ENCODE measurements at places on chromosomes 3 and 15.

DNA sequence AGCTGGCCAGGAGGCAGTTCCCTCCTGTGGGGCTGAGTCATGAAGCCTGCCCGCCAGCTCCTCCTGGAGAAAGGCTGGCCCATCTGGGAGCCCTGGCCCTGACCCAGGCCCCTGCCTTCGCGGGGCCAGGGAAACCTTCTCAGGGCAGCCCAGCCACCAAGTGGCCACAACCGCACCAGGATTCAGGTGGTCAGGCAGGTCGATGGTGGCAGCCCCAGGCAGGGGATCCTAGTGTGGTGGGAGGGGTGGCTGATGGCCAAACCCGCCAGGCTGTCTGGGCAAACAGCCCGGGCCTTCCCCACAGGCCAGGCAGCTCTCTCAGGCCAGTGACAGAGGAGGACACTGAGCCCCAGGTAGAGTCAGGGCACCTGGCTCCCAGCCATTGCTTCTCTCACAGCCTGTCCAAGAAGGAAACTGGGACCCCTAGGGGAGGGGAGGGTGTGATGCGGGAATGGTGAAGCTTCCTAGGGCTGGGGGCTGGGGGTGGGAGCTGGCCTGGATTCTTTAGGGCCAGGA is 1.2 kb downstream of the TWF2 start:
- DNase-seq, result peak; percentile 79

- no peak for DNase-seq
These were observed 271.9 kb upstream of the GADL1 start for GRCh38 chr3:31166249-31166885.

DNA sequence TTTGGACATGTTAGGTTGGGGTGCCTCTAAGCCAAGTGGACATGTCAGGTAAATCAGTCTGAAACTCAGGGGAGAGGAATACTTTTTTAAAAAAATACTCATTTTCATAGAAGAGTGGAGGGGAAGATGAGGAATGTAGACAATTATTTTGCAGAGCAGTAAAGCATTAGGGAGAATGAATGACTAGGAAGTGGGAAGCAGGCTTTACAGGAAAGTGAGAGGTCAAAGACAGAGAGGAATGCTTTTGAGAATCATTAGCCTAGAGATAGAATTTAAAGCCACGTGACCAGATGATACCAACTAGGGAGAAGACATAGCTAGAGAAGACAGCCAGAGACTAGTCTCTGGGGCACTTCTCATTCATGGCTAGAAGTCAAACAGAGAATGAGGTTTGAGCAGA is 91.0 kb downstream of the RAD18 start:
- DNase-seq, result no peak

DNA sequence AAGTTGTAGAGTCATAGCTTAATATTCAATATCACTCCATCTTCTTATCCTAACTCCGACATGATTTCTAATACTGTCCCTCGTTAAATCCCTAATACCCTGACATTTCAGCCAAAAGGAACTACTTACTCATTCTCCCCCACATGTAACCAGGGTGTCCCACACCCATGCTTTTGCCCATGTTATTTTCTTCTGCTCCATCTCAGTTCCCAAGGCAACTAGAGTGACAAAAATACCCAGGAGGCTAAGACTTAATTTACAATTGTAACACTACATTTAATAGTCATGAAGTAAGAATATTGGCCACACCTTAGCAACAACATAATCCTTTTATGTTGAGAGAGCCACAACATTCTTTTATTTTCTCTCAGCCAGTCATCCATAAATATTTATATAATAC is 248.5 kb upstream of the TGFBR2 start:
- DNase-seq, result no peak

DNA sequence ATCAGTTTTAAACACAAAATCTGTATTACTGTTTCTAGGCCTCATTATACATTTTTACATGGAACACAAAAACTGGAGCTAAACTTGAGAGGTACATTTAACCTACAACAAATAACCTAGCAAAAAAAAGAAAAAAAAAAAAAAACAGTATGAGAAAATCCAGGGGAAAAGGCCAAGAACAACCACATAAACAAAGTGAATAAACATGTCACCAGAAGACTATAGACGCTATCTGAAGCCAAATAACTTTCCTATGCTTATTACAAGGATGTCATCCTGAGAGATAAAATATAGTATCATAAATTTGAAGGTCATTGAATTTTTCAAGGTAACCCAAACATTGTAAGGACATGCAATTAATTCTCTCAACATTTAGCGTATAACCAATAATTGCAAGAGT is 911.6 kb downstream of the ROBO1 start:
- DNase-seq, result no peak

GRCh38 chr3:81419228-81419627 is 342.2 kb downstream of the GBE1 start:
- no peak for DNase-seq

DNA sequence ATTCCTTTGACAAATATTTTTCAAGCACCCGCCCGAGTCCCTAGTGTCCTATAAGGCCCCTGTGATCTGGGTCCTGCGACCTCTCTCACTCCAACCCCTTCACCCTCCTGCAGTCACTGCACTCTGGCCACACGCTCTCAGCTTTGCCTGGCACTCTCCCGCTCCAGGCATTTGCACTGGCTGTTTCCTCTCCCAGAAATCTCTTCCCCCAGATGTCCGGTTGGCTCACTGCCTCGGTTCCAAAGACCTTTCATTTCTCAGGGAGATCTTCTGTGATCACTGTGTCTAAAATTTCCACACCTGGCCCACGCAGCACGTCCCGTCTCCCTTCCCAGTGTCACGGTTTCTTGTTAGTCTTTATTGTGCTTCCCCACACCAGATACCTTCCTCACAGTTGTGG is 97.4 kb downstream of the WNT7A start:
- peak; percentile 32 for DNase-seq

GRCh38 chr15:56678571-56678970 is 54.7 kb downstream of the ZNF280D start:
- DNase-seq, result no peak

- peak; percentile 54 for DNase-seq
These were observed 55.4 kb downstream of the ABHD2 start for GRCh38 chr15:89143503-89144162.

GRCh38 chr3:30181581-30181980 is 424.8 kb upstream of the TGFBR2 start:
- no peak for DNase-seq

- DNase-seq, result peak; percentile 59
These were observed 1.9 kb upstream of the ALS2CL start for GRCh38 chr3:46695177-46695961.

DNA sequence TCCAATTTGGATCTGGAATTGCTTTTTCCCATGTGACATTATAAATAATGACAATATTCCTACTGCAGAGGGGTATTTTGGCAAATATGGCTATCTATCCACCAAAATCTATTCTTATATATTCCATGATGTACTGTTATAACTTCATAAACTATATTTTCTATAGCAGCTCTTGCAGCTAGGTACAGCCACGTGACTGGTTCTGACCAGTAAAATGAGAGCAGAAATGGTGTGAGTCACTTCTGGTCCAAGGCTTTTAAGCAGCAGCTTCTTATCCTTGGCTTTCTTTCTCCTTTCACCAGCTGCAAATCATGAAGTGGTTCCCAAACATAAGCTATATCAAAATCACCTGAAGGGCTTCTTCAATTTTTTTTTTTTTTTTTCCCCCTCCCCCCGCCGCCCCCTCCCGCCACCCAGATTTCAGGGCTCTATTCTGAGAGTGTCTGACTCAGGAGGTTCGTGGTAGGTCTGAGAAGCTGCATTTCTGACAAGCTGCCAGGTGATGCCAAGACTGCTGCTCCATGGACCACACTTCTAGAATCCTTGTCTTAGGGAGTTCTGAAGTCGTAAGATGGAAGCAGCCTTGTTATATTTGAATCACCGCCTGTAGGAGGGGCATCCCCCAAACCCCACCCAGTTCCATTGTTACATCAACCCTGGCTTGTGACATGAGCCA is 357.5 kb downstream of the CHST2 start:
- no peak for DNase-seq

GRCh38 chr15:55535436-55535835 is 27.4 kb upstream of the DNAAF4 start:
- no peak for DNase-seq

- DNase-seq, result no peak
These were observed 32.0 kb downstream of the DCUN1D1 start for GRCh38 chr3:182948305-182948704.

GRCh38 chr3:37324131-37324530 is 149.7 kb upstream of the LRRFIP2 start:
- no peak for DNase-seq

GRCh38 chr3:48776854-48777253 is 59.8 kb upstream of the IP6K2 start:
- DNase-seq, result no peak

- DNase-seq, result no peak
These were observed 7.5 kb downstream of the ZNF148 start for GRCh38 chr3:125367403-125368230.

GRCh38 chr3:54822206-54822605 is 105.7 kb downstream of the LRTM1 start:
- no peak for DNase-seq

GRCh38 chr3:38139191-38139590 is 730 bp downstream of the MYD88 start:
- peak; percentile 21 for DNase-seq
